ENCODE measurements at places on chromosomes 1 and 21.

DNA sequence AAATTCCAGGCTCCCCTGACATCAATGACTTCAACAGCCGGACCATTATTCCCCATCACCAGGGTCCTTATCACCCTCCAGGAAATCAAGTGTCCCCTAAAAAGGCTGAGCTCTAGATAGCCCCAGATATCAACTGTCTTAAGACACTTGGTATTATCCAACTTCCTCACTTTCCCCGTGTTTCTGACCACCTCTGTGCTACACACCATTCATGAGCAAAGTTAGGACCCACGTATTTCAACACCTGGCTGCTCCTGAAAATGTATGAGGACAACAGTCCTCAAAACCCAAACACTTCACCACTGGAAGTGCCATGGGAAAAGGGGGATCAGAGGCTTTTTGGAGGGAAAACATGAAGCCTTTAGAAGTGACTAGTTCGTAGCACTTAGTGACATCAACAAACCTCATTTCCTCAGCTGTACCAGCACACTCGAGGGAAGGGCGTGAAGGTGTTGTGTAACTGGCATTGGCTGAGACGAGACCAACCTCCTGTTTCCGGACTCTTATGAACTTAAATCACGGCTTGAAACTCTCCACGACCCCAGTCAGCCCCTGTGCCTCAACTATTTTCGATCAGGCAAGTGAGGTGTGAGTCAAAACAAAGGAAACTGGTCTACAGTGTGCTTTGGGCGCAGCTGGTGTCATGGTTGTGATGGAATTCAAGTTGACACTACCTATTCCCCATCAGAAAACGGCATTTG lies 4.1 kb upstream of the CHD5 start:
- no peak for DNase-seq

DNA sequence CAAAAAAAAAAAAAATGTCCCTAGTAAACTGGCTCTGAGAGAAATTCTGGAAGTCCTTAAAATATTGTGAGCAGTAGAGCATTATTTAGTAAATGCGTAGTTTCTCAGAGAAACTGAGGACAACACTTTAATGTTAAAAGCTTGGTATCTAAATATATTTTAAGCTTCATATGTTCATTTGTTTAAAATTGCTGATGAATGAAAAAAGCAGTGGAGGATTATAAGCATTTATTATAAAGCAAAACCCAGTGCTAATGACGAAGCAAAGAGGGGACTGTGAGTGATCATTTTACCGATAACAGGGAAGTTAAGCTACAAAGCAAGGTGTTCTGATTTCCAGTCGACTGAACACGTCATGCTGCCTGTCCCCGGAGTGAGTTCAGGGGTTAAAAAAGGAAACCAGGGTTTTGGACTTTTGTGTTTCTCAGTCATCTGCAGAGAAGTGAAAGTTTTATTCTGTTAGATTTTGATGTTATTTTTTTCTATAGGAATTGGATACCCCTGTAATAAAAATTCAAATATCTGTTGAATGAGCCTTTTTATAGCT lies 64.5 kb upstream of the SCCPDH start:
- no peak for DNase-seq

DNA sequence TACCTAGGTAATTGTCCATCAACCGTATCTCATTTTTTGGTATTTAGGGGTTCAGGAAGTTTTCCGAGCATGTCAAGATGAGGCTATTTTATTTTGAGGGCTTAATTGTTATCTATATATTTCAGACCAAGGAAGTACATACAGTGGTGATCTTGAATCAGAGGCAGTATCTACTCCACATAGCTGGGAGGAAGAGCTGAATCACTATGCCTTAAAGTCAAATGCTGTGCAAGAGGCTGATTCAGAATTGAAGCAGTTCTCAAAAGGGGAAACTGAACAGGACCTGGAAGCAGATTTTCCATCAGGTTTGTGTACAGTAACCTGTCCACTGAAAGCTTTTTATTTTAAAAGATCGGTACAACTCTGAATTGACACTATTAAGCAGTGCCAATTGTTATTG lies 130.2 kb downstream of the ZMYM4 start:
- DNase-seq = no peak

GRCh38 chr1:103108376-103109150 lies at the start of gene COL11A1:
Gene COL11A1 (minus strand): TSS chr1:103108522. CDS start chr1:103108178, 344 bp downstream.
- no peak for DNase-seq

DNA sequence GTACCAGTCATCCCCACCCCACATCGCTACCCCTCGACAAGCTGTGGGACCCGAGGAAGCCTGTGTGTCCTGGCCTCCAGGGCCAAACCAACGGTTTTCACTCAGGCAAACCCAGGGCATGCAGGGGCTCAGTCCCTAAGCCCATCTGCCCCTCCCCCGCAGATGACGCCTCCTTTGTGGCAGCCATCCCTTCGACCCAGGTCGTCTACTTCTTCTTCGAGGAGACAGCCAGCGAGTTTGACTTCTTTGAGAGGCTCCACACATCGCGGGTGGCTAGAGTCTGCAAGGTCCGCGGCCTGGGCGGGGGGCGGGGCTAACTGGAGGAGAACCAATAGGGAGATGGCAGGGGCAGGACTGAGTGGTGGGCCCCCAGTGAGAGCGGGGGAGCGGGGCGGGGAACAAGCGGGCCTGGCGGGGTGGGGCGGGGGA lies 7.4 kb downstream of the SEMA4A start:
- peak; percentile 53 for DNase-seq

DNA sequence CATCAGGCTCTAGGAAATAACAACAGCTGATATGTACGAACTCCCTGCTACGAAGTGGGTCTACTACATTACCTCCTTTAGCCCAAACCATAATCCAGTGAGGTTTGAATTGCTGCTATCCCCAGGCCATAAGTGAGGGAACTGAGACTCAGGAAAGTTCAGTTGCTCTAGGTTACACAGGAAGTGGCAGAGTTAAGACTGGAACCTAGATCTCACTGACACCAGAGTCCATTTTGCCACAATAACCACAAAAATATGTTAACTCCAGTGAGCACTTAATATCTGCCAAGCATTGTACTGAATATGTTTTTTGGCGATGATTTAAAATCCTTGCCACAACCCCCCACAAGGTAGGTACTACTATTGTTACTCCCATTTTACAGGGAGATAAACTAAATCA lies 8.9 kb upstream of the TADA1 start:
- no peak for DNase-seq

DNA sequence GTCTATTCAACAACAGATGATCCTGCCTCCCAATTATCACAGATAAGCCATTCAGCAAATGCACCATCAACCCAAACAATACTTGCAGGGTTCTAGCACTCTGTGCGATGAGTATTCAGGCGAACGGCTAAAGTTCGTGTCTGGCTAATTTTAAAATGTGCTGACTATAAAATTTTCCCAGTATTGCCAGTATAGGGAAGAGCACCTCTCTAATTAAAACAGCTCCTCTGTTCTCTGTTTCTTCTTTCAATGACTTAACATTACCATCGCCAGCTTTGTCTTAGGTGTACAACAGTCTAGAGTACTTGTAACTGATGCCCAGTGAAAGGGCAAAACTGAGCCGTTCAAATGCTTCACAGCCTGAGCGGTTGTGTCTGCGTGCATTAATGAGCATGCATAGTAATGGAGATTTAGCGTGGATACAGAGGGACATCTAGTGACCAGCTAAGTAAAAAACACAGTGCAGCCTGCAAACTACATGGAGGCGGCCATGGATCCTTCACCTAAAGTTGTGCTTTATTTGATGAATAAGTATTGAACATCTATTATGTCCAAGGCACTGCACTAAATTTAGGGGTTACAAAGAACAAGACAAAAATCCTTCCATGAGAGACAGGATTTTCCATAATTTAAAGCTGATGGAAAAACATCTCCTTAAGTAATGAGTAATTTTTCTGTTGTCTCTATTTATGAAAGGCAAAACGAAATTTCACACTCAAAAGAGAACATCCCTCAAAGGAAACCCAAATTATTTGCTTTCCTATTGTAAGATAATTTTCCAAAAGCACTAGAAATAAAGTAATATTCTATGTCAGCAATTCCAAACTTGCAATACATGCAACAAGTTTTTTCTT lies 120.0 kb downstream of the SETD4 start:
- DNase-seq = no peak

GRCh38 chr1:62676611-62677356 lies 11.4 kb downstream of the DOCK7 start:
- DNase-seq = no peak

- no peak for DNase-seq
These were observed 41.5 kb upstream of the DUSP10 start for GRCh38 chr1:221783437-221783836.

DNA sequence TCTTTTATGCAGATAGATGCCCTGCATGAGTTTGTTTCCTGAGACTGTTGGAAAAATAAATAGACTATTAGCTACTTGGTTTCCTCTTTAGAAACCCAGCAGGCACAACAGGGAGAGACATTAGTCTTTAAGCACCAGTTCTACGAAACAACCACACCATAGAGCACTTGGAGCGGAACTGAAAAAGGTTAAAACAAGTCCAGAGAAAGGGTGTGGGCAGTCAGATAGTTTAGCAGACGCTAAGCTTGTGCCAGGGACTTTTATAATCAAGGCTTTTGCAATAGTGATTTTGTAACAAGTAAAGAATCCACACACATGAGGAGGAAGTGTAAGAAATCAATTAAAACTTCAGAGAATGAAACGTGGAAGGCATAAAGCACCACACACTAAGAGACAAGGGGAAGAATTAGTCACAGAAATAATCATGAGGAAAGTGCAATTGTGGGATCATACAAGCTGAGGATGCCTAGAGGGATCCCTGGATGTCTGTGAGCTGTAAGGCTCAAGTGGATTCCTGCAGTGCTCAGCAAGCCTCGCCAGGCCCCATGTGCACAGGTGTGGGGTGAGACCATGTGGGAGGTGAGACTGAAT lies 37.8 kb upstream of the TLR5 start:
- DNase-seq = no peak

GRCh38 chr1:216807696-216808095 lies 84.5 kb upstream of the ESRRG start:
- DNase-seq = no peak

DNA sequence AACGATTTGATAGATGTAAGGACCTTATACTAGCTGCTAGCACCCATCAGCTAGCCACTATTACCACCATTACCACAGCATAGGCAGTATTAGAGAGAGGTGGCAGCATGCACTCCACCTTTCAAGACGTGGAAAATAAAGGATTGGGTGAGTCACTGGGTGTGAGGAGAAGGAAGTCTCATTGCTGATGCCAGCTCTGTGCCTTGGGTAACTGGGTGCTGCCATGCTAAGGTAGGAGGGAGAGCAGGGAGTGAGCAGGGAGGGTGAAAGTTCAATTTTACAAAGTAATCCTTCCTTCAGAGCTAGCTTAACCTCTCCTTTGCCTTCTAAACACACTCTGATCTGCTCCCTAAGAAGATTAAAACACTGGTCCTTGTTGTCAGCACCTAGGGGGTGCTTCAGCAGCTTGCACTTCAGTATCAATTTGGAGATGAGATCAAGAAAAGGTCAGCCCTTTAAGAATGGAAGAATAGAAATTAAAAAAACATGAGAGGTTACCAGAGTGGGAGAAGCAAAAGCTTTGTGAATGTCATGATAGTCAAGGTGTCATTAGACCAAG lies 1.8 kb upstream of the LIN9 start:
- no peak for DNase-seq

GRCh38 chr21:15301014-15301413 lies 236.2 kb upstream of the NRIP1 start:
- no peak for DNase-seq

DNA sequence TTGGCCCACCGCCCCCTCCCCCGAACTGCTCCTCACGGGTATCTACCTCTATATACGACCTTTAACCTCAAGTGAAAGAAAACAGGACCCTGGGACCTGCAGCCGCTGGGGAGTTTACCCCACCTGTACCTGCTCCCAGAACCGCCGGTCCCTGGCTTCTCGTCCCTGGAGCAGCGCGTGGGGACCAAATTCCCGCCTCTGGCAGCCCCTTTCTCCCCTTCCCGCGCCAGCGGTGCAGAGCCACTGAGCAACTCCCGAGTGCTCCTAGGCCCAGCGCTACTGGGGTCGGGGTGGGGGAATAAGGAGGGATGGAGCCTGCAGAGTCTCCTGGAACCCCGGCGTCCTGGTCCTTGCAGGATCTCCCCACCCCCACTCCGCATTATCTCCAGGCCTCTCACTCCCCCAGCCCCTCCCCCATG lies 1.6 kb downstream of the SYT6 start:
- no peak for DNase-seq

- DNase-seq = no peak
These were observed 46.5 kb upstream of the TENT5B start for GRCh38 chr1:27058966-27059669.

GRCh38 chr1:15028102-15028501 lies 125.4 kb upstream of the TMEM51 start:
- no peak for DNase-seq

DNA sequence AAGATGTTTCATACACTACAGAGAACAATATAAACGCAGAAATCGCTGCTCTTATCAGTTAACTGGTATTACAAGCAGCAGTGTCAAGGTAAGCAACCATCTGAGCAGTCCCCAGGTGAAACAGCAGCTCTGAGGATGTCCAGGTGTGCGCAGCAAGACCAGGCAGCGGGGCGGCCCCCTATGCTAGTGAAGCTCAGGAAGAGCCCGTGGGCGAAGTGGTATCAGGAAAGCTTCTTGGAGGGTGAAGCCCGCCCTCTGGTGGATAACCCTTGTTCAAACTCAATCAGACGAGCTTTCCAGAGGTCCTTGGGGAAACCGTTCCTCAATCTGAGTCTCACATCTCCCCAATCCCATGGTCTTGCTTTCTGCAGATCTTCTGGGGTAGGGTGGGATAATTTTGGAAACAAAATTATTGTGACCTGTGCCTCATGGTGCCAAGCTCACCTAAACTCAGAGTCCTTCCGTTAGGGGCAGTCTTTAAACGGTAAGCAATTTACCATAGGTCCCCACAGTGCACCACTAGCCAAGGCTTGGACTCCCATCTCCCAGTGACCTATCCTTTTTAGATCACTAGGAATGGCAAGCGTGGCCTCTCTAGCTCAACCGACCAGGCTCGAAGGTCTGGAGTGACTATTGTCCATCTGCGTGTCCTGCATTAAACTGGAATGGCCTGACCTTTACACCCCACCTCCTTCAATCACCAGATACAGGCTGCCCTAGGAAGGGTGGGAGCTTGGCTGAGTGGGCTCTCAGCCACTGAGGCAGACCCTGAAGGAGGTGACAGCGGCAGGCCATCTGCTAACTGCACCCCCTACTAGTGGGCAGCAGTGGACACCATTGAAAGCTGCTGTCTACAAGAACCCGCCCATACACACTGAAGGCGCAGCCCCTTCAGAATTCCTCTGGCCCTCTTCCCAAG lies 13.6 kb upstream of the FAM110D start:
- DNase-seq = peak; percentile 41

DNA sequence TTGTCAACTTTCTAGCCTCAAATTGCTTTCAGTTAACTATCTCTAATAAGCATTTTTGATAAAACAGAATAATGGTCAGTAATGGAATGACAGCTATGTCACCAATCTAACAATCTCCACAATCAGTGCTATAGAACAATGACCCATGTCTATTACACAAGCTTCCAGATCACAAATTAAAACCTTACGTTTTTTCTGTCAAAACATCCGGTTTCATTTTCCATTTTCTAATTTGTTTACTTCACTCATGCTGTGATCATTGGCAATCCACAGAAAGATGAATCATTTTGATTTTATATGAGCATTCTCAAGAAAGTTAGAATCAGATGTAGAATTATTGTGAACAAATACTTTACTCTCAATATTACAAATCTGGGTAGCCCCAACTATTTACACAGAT lies 80.3 kb downstream of the KCNT2 start:
- no peak for DNase-seq

Data from stimulated activated CD4-positive, alpha-beta T cell treated with anti-CD3 and anti-CD28 coated beads, TNF-alpha, amount 100 ng/mL, for 4 hours (primary cell).